ENCODE measurements at places on chromosomes 1 and 21.

DNA sequence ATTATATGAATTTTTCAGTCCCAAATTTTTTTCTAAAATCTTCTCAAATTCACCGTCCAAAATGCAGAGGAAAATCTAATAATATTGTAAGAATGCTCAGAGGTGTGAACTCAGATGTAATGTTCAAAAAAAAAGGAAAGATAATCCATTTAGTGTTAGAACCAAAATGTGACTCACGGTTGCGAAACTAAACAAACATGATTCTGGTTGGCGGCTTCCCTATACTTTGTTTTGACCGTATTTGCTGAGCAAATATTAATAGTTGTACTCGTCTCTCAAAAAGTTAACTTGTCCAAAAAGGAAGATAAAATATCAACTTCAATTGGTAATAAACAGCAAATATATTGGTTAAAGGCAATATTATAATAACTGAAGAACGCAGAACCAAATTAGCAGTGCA is 34.4 kb downstream of the ZSWIM5 start:
- DNase-seq: peak; percentile 8

GRCh38 chr1:86381223-86381622 is 14.9 kb downstream of the ODF2L start:
- DNase-seq: no peak

DNA sequence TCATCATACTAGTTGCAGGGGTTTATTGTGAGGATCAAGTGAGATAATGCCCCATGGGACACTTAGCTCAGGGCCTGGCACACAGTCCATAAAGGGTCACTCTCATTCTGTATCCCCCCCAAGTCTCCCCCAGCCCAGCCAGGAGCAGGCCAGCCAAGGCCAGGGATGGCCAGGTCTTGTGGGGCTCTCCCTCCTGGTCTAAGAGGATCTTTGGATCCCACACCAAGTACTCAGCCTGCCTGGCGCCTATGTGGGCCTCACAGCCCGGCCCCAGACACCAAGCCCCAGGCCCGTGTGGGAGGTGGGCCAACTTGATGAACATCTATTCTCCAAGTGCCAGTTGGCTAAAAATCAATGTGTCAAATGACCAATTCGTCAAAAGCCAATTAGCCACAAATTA is 117.8 kb downstream of the GLIS1 start:
- no peak for DNase-seq

DNA sequence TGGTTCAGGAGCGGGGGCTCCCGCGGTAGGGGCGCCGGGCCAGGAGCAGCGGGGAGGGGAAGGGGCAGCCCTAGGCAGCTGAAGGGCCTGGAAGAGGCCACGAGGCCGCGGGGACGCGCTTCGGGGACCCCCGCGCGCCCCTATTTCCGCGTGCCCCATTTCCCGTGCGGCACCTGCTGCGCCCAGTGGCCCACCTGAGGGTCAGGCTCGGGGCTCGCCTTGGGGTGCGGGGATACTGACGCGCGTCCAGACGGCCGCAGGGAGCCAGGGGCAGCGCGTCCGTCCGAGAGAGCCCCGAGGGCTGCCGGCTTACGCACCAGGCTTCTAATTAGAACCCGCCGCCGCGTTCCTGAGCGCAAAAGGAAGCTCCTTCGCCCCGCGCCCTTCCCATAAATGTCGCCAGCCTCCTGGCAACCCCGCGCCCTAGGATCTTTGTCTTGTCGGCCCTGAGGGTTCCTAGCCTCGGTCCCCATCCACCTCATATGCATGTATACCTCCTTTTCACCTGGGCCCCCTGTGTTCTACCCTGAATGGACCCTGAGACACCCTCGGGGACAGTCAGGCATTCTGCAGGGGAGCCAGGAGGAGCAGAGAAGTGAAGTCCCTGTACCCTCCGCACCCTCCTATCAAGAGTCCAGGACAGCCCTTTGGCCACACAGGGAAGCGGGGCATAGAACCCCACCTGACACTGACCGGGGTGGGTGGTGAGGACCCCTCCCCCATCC is 1.8 kb downstream of the WNT3A start:
- no peak for DNase-seq

DNA sequence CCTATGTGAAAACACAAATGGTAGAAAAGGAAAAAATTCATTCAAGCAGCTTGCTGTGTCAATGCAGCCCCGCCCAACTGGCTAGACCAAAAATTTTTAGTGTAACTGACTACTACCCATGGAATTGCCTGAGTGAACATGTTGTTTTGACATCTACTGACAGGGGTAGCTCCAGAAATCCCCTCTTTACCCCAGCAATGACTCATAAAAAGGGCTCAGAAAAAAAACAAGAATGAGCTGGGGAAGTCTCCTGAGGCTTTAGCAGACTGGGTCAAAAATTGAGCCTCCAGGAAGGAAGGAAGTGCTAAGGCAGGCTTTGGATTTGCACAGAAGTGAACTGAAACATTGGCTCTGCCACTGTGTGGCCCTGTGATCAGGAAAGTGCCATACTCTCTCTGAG is 24.4 kb upstream of the FGGY start:
- peak; percentile 91 for DNase-seq

- no peak for DNase-seq
These were observed 59.2 kb upstream of the ATP5PO start for GRCh38 chr21:33974513-33975468.

DNA sequence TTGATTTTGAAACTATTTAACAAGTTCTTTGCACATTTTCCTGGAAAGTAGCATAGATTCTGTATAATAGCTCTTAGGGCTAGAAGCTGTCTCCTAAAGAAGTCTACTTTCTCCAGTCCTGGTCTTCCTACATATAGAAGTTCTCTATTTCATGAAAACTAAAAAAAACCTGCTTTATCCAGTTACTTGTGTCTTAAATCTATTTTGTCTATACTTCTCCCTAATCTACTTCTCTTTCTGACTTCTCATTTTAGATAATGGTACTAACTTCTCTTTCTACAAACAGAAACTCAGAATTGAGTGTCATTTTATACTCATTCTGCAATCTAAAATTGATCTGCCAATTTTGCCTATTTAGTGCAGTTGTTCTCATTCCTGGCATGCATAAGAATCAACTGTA is 28.7 kb downstream of the PDE4B start:
- DNase-seq: no peak

DNA sequence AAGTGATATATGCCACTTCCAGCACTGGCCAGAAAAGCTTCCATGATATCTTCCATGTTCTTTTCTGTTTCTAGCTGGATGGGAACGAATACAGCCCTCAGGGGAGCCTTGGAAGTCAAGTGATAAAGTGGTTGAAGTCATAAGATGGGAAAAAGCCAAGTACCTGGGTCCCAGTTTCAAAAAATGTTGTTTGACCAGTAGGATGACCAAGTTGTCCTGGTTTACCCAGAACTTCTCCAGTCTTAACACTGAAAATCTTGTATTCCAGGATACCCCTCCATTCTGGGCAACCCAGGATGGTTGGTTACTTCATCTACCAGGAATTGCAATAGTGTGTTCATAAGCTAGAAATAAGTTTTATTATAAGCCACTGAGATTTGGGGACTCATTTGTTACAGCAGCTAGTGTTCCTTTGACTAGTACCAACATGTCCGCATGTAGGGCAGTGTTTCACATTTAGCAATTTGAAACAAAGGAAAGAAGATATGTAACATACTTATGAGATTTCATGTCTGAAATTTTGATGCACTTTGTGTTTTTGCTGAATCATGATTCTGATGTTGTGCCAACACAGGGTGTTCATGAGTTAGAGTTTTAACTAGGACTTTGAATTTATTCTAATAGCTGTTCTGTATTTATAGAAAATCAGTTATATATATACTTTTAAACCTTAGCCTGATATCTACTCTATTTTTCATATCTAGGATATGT is 139.9 kb downstream of the TPR start:
- no peak for DNase-seq

DNA sequence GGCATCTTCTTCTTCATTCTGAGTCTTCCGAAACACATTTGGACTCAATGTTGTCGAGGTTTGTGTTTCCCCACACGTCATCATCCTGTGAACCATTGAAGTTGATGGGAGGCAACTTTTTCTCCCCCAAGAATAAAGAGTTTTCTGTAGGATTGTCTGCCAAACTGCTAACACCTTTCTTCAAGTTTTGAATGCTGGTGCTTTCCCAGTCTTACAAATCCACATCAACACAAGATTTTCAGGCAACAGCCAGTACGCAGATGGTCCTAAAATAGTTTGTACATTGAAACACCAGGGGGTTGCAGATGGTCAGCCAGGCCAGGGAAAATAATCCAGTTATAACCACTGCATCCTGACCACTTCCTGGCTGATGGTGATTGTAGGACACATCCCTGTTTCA is 187.9 kb downstream of the DISC1 start:
- DNase-seq: no peak

DNA sequence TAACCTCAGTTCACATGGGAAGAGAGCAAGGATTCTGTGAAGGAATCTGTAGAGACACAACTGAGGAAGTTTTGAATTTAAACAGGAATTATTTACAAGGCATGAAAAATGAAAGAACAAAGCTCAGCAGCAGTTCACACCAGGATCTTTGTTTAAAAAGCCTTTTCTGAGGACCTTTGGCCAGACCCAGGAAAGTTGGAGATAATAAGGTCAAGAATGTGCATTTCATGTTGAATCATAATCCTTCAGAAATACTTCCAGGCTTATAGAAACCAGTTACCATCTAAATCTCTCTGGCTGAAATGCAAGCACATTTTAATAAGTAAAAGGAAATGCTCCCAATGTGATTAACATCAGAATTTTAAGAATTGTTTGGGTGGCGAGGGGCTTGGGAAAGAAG is 2.7 kb downstream of the CLIC6 start:
- no peak for DNase-seq

DNA sequence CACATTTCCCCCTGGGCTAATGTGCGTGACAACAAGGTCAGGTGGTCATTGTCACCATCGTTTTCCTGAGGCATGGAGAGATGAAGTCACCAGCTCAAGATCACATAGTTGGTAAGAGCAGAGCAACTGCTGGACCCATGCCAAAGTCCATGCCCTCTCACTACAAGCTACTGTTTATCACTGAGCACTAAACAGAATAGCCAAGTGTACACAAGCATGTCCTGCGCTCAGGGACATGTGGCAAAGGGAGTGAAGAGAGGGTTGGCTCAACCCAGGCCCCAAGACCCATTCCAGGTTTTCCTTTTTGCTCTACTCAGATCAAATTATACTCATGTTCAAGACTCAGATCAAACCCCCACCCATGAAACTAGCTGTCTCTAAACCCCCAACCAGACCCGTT is 20.8 kb downstream of the LRRC52 start:
- DNase-seq: no peak

DNA sequence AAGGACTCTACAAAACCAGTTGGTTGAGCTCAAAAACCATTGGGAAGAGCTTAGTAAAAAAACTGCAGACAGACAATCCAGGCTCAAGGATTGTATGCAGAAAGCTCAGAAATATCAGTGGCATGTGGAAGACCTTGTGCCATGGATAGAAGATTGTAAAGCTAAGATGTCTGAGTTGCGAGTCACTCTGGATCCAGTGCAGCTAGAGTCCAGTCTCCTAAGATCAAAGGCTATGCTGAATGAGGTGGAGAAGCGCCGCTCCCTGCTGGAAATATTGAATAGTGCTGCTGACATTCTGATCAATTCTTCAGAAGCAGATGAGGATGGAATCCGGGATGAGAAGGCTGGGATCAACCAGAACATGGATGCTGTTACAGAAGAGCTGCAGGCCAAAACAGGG is 104.0 kb upstream of the BMP8A start:
- DNase-seq: peak; percentile 82
